GM04504 (cell line): ENCODE measurements at places on chromosomes 7 and 10.
A peak's percentile ranks its signal among the peaks of the same experiment; 100 is the strongest.

GRCh38 chr7:140898786-140899536, 25.8 kb downstream of the BRAF start:
- DNase-seq, result no peak

DNA sequence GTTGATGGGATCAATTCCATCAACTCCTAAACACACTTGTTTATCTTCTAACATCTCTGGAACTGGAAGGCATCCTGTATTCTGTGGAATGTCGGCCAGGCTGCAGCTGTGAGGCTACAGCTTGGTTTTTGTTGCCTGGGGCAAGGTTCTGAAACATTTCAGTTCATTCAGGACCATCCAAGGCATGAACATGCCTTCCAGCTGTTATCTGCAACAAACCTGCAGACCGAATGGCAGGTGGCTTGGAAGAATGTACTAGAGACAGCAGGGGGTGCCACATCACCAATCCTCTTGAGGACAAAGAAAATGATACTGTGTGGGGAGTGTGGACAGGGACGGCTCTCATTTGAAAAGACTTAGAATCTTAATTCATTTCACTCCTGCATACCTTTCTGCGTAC, 12.4 kb downstream of the PAPOLB start:
- DNase-seq, result peak; percentile 10

- DNase-seq, result peak; percentile 26
Measured at GRCh38 chr7:79176859-79177477, 276.5 kb downstream of the MAGI2 start.

- no peak for DNase-seq
Measured at GRCh38 chr10:122505011-122505410, 43.7 kb downstream of the HTRA1 start.

GRCh38 chr10:76459016-76459730, 1027.7 kb downstream of the LRMDA start:
- DNase-seq, result no peak

GRCh38 chr7:21967598-21968003, 21.9 kb upstream of the CDCA7L start:
- no peak for DNase-seq

DNA sequence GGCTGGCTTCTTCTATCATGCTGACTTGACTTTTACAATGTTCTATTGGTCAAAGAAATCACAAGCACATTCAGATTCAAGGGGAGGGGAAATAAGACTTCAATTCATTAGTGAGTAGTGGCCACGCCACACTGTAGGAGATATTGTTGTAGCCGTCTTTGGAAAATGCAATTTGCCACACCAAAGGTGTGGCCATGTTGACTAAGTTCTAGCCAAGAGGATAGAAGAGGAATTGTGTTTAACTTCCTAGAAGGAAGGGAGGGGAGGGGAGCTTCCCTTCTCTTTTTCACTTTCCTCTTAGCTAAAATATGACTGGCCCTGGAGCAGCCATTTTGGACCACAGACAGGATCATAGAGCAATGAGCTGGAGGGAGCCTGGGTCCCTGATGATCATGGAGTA, 3.4 kb upstream of the PRKAR2B start:
- DNase-seq, result no peak

- no peak for DNase-seq
Measured at GRCh38 chr10:107520348-107520747, 355.8 kb upstream of the SORCS1 start.

DNA sequence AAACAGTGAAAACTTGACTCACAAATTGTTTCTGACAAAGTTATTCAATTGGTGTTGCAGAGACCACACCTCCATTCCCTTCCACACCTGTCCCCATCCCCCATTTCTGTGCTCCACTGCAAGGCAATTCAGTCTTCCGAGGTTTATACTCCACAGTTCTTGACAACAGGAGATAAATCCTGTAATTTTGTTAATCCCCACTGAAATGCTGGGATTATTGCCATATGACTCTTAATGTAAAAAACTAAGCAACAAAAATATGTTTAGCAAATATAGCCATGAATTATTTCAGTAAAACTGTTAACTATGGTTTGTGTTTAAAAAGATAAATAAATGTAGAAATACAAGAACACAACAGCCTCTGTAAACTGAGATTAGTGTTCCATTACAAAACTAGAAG, 170.1 kb upstream of the SEMA3D start:
- DNase-seq, result no peak

DNA sequence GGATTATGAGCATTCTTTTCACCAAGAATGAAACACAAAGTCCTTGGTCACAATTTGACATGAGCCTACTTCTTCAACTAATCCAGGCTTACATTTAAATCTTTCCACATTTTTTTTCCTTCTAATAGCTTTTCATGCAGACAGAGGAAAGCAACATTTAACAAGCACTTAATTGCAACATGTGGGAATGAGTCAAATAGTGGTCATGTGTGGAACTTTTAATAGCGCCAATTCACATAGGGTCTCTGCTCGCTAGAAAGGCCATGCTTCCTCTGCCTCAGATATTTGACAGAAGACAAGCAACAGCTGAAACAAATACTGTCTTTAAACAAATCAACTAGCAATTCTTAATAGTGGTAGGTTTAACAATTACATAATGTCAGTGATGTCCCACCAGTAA, 285.9 kb upstream of the ETV1 start:
- peak; percentile 24 for DNase-seq

DNA sequence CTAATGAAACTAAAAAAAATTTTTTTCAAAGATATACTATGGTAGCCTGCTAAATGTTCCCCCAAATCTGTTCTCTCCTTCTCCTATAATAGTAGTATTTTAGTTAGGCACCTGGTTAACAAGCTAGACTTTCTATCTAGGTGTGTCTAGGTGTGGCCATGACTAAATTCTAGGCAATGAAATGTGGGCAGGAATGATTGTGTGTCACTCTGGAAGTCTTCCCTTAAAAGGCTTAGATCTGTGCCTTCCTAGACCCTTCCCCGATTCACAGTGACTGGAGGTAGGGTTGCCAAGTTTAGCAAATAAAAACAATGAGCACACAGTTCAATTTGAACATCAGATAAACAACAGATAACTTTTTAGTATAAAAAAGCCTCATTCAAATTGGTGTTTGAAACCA, 8.3 kb upstream of the ARHGAP21 start:
- DNase-seq, result no peak

DNA sequence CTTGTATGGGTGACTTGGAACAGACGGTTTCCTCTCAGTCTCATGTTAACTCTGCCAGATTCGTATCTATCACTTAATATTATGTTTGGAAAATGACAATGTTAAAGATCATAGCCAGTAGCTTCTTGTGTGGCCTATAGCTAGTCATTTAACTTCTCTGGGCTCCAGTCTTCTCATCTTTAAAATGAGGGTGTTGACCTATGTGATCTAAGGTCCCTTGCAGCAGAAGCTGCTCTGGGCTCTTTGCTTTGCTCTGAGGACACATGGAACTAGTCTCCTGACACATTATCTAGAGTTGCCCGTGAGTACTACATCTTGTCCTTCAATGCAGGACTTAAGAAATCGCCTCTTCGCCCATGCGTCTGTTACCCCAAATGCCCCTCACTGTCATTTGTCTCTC, 93.1 kb downstream of the TMEM178B start:
- no peak for DNase-seq
